ENCODE measurements at places on chromosomes 7 and 10. TPM values are rescaled to one million over a fixed set of nuclear protein-coding genes. Genes with fewer than 3 reads are reported as not detected.

The SLC13A1 gene
- not detected for total RNA-seq

The CPN1 gene
- total RNA-seq: not detected

The PIK3AP1 gene
- not detected for total RNA-seq

The GIMAP6 gene
- not detected for total RNA-seq

The AUTS2 gene
- 2.9 TPM for total RNA-seq

The SH2B2 gene
- 2.7 TPM for total RNA-seq

The TYSND1 gene
- total RNA-seq: 10.4 TPM

The EIF3B gene
- 113 TPM for total RNA-seq

The PVRIG gene
- not detected for total RNA-seq

The IRF5 gene
- total RNA-seq: not detected

The ZNF853 gene
- total RNA-seq: 3.3 TPM

The TSPAN13 gene
- total RNA-seq: 5.6 TPM

The IFIT3 gene
- 22.5 TPM for total RNA-seq

The COL28A1 gene
- total RNA-seq: under 0.01 TPM

The WNT8B gene
- not detected for total RNA-seq

The TLL2 gene
- total RNA-seq: not detected
